Caki2 (cell line): ENCODE measurements at places on chromosomes 11 and 22. TPM values are rescaled to one million over a fixed set of nuclear protein-coding genes. Genes with fewer than 3 reads are reported as not detected.

DNA sequence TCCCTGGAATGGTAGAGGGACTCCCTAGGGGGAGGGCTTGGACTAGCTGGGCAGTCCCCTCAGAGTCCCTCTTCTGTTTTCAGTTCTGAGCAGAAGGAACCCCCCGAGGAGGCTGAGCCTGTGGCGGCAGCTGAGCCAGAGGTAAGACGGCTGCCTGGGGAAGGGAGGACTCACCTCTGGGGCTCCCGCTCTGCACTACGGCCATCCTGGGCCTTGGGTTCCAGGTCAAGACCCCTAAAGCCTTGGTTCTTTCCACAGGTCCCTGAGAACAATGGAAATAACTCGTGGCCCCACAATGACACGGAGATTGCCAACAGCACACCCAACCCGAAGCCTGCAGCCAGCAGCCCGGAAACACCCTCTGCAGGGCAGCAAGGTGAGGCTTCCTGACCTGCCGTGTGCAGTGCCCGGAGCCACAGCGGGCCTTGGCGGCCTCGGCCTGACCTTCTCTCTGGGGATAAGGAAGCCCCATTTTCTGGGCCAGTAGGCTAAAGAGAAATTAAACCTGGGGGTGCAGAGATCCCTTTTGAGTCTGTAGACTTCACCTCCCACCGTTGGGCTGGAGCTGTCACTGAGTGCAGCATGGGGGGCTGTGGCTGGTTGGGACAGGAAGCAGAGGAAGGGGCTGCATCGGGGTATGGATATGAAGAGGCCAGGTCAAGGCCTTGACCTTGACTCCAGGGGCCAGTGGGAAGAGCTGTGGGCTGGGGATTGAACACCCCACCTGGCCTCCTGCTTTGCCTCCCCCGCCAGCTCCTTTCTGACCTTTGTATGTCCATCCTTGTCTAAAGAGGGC, 15.0 kb downstream of the INCENP start:
- no peak for DNase-seq

DNA sequence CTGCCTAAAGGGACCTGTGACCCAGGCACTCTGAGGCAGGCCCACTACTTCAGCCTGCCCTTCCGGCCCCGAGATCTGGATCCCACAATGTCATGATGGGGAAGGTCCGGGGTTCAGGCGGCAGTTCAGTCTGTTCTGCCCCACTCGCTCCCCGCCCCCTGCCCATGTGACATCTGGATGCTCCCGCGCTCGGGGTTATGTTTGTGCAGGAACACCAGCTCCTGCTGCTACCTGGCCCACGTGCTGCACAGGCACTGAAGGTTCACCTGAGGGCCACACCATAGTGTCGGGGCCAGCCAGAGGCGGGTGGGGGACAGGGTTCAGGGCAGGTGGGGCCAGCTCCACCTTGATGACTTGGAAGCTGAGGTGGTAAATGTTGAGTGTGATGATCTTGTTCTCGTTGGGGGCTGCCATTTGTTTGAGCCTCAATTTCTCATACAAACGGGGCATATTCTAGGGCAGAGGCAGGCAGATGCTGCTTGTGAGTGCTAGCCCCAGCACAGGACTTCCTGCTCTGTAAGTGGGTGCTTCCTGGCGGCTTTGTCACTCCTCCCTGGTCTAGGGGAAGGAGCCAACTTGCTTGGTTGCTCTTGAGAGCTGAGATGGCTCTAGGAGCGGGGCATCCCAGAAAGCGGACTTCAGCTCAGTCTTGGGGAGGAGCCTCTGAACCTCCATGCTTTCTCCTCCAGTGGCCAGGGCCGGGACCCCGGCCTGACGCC, 4.4 kb upstream of the SIPA1 start:
- no peak for DNase-seq

DNA sequence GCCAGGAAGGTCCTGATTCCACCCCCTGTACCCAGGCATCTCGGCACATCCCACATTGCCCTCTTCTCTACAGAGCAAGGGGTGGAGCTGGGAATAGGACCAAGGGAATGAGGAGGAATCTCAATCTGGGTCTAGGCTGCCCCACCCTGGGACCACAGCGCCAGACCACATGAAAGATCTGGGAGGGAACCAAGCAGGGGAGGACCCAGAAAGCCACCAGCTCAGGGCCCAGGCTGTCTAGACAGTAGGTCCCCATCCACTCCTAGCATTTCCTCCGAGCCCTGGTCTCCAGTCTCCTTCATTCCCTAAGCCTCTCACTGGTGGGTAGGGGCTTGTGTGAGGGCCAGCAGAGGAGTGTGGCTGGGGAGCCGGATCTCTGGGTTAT, 11.6 kb downstream of the PHLDB1 start:
- peak; percentile 38 for DNase-seq

DNA sequence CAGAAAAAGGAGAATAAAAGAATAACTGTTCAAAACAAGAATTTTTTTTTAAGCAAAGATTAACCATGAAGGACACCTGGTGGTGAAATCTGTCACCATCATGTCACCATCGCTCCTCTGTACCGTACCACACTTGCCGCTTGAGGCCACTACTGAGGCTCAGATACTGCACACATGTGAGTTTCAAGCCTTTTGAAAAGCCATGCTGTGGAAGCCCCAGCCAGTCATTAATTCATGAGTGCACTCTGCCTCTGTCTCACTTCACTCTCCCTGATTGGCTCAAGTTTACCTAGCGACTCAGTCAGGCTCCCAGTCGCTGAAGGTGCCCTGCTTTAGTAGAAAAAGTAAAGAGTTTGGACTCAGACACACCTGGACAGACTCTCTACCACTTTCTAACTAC, 6.6 kb upstream of the MS4A12 start:
- no peak for DNase-seq

DNA sequence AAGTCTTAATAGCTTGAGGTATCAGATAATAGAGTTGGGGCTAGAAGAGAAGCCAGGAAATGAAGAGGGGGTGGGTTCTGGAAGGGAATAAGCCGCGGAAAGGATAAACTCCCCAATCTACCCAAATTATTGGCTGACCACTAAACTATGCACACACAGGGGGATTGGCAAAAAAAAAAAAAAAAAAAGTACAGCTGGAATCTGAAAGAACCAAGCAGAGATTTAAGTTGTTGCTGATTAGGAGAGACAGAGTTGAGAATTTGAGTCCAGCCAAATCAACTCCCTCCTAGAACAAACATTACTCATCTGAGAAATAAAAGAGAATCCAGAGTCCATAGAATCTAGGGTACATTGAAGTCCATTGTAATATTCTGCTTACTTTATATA, 134.9 kb downstream of the CCDC81 start:
- DNase-seq, result no peak

SCGB2A2 gene
- total RNA-seq, result not detected in 2 replicates

LINC01488 gene
- total RNA-seq, result not detected in 2 replicates
